HTR-8/SVneo (cell line): ENCODE measurements at places on chromosomes 3 and 15.

GRCh38 chr15:39685367-39685766 is 97.3 kb downstream of the FSIP1 start:
- no peak for DNase-seq

GRCh38 chr15:69757186-69757585 is 304.6 kb downstream of the RPLP1 start:
- DNase-seq = no peak

DNA sequence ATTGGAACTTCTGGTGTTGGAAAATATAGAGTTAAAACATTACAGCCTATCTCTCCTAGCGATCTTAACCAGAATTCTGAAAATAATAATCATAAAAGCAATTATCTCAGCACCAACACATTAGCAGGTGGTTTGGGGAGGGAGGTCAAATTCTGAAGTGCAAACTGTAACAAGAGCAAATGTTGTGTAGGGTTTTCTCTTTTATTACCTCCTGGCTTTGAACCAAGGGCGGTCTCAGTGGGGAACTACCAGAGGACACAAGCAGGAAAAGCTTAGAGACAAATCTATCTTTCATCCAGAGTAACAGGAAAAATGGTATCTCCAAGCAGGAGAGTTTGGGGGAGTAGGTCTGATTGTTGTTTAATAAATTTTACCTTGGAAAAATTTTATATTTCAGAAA is 5.5 kb upstream of the ARRDC4 start:
- no peak for DNase-seq

- DNase-seq = no peak
Measured at GRCh38 chr15:88011533-88011932, 245.0 kb downstream of the NTRK3 start.

GRCh38 chr3:137460944-137461343 is 303.2 kb upstream of the SOX14 start:
- no peak for DNase-seq

- no peak for DNase-seq
Measured at GRCh38 chr15:19987389-19988048, 554.1 kb downstream of the GOLGA6L6 start.

DNA sequence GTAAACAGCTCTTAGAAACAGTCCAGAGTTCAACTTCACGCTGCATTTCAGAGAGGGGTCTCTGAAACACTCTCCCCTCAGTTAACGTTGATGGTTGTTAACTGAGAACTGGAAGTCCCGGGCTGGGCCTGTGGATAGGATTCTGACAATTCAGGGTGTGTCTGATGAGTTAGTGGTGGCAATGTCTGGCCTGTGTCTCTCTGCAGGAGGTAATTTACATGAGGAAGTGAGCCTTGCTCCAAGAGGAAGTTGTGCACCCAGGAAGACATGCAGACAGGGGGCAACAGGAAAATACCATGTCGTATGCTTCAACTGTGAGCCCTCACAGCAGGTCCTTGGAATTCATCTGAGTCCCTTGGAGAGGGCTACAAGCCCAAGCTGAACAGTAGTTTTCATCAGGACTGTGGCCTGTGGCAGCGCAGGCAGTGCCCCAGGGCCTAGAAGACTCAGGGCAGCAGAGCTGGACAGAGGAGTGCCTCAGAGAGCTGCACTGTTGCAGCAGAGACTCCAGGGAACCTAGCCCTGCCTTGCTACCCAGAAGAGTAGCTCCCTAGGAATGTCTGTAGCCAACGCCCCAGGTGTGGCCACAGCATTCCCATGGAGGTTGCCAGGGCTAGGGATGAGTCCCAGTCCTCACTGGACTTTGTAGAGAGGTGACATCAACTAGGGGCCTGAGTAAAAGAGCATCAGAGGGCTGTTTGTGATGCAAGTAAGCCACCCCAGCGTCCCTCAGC is 104.6 kb upstream of the SELENOK start:
- no peak for DNase-seq

DNA sequence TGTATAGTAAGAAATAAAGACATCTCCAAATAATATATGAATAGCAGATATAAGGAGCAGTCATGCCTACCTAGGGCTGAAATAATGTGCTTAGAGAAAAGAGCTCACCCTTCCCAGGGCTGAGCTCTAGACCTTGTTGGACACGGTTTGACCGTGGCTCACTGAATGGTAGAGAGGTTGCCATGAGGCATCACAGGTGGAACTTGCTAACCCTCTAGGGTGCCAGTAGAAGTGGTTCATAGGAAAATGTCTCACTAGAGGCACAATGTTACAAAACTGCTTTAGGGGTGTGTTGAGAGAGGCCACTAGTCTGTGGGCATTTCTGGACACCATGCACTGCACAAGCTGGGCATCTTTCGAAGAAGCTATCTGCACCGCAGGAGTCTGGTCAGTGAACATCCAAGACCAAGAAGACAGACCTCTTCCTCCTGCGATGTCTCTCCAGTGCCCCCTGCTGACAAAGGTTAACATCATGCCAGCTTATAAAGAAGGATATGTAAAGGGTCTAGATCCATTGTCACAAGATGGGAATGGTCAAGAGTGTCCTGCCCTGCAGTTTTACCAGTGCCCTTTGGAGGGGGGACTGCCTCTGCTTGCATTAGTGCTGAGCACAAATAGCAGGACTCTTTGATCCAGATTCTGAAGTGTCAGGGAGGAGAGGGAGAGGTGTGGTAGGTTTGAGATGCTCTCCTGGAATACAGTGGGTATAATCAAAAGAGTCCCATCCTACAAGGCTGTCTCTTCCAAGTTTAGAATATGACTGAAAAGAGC is 266.8 kb downstream of the ZNF385D start:
- peak; percentile 11 for DNase-seq

GRCh38 chr3:64509206-64509605 is 178.6 kb downstream of the ADAMTS9 start:
- no peak for DNase-seq

DNA sequence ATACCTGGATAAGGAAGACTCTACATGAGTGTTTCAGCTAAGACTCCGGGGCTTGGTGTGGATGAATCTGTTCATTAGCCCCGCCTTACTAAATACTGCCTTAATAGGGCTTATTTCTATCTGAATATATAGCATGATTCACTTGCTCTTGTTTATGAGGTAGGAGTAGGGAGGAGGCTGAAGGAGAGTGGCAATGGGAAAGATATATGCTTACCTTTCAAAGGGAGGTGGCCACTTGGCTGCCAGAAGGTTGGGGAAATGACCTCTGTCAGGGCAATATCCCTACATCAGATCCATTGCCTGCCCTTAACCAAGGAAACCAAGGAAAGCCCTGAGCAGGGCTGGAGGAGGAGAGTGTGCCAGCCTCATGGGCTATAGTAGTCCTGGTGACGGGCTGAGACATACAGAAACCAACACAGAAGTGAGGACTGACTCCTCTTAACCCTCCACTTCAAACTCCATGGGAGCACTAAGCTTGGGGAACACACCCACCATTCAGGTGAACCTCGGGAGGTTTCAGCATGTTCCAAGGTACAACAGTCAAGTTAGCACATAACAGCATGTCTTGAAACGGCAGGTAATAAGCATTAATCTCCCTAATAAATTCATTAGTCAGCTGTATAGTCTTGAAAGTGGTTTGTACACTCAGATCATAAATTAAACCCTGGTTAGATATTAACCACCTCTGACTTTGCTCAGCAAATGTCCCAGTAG is 80.1 kb downstream of the EOMES start:
- no peak for DNase-seq

DNA sequence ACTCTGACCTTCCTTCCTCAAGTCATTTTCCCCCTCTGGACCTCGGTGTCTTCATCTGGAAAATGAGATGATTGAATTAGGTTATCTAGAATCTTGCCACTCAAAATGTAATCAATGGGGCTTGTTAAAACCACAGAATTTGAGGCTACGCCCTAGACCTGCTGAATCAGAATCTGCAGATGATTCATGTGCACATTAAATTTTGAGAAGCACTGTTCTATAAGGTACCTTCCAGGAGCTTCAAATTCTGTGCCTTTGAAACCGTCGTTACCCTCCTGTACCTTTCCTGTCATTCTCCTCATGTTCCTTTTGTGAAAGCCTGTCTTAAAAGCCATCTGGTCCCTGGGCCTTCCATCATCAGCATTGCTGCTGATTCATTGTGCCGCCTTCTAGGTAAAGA is 172.4 kb upstream of the TOPAZ1 start:
- DNase-seq = no peak

- no peak for DNase-seq
Measured at GRCh38 chr3:148922467-148922866, 57.4 kb downstream of the CPA3 start.

GRCh38 chr3:160763073-160763472 is 7.0 kb downstream of the PPM1L start:
- DNase-seq = no peak

DNA sequence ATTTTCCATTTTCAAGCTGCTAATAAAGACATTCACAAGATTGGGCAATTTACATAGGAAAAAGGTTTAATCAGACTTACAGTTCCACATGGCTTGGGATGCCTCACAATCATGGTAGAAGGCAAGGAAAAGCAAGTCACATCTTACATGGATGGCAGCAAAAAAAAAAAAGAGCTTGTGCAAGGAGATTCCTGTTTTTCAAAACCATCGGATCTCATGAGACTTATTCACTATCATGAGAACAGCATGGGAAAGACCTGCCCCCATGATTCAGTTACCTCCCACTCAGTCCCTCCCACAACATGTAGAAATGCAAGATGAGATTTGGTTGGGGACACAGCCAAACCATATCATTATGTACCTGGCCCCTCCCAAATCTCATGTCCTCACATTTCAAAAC is 202.0 kb downstream of the FNDC3B start:
- no peak for DNase-seq

DNA sequence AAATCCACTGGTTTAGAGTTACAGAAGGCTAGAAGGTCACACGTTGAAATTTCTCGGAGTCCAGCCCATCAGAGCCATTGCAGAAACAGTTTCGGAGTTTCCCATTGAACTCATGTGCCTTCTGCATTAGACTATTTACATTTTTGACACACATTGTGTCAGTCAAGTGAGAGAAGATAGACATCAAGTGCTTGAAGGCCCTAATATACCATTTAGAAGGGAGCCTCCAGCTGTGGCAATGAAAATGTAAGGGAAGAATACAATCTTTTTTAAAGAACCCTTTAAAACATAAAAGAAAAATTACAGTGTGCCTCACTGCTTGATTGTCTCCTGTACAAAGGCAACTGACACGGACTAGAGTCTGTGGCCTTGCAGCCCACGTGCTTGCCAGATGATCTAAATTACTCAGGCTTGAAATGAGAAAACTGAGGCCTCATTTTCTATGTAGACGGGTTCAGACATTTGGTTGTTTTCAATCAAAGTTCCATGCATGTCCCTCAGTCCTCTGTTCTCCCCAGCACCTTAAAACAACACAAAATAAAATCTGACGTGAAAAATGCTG is 650.5 kb downstream of the ROBO2 start:
- no peak for DNase-seq

DNA sequence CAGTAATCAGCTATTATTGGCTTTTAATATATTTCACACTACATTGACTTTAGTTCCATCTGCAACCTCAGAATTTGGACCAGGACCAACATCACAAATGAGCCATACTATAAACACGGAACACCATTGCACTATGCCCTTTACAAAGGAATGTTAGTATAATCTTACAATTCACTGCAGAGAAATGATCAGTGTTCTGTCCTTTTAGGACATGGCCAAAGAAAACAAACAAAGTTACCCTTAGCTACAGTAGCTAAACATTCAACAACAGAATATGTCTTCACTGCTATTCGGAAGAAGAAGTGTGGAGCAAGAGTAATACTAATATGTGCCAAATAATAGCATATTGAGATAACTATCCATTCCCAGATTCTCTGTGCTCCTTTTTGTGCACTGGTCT is 90.4 kb downstream of the NAALADL2 start:
- DNase-seq = no peak

DNA sequence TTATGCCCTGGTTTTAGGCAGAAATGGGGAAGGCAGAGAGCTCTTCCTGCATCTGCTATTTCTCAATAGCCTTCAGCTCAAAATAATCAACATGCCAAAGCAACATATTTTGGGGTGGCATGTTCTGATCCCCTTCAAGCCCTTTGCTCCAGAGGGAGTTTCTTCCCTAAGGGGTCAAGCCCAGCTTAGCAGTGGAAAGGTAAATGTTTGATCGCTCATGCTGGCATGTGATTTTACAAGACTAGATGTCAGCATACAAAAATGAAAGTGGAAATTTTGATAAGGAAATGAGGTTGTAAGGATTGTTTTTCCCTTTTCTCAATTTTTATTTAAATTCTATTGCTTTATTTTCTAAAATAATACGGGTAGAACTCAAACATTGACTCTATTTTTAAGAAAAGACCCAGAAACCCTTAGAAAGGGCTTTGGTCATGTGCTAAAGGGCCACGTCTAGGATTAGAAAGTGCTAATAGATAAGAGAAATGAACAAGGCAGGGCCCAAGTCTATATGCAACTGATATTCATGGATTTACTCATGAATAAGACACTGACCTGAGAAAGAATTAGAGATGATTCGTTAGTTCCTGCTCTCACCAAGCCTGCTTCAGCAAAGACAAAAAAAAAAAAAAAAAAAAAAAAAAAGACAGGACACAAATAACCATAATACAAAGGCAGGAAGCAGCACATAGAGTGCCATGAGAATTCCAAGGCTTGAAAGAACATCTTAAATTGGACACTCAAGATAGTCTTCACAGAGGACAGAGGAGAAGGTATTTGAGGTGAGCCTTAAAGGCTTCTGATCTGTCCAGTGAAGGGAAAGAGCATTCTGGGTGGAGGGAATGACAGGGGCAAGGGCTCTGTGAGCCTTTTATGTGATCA is 55.0 kb upstream of the NR2E3 start:
- no peak for DNase-seq

GRCh38 chr3:22364851-22365250 is 613.8 kb upstream of the ZNF385D start:
- DNase-seq = no peak

DNA sequence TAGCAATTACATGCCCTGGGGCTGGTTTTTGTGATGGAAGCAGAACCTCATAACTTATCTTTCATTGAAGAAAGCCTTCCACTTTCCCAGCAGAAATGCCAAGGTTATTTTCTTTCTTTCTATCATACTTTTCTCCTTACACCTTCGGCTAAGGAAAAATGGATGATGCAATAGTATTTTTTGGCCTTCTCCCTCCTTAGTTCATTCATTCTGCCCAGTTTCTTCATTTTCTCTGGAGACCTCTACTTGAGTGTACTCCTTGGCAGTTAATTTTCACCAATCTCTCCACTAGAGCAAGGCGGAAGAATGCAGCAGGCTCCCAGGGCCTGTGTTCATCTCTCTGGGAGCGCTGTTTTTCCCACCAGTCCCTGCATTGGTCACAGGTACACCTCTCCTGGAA is 7.6 kb upstream of the P2RY1 start:
- DNase-seq = no peak

DNA sequence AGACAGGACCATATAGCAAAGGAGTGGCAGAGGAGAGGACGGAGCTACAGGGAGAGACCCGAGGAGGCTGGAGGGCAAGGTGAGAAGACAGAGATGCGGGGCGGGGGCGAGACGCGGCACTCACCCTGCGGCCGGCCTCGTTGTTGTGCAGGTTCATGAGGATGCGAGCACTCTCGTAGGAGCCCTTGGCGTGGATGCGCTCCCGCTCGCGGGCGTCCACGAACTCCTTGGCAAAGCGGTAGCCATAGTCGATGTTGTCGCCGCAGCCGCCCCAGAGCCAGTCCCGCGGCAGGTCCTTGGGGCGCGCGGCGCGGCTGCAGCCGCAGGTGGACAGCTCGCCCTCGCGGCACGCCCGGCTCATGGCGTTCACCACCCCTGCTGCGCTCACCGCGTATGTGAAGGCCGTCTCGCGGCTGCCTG is 12.9 kb downstream of the WNT5A start:
- no peak for DNase-seq

- no peak for DNase-seq
Measured at GRCh38 chr15:101136381-101137268, 115.2 kb downstream of the CHSY1 start.

GRCh38 chr3:65196663-65197062 is 508.9 kb upstream of the ADAMTS9 start:
- no peak for DNase-seq

GRCh38 chr15:43440721-43441281 is 52.2 kb downstream of the TP53BP1 start:
- DNase-seq = peak; percentile 85
